Activated T-helper 1 cell treated with anti-CD3 and anti-CD28 coated beads, Interleukin-2, amount 50 U/mL, for 16 hours (primary cell): ENCODE measurements at places on chromosomes 11 and 22.

GRCh38 chr11:117058761-117059261 is 39.4 kb downstream of the SIK3 start:
- no peak for DNase-seq

- no peak for DNase-seq
Measured at GRCh38 chr11:113896156-113896879, 8.3 kb upstream of the HTR3B start.

DNA sequence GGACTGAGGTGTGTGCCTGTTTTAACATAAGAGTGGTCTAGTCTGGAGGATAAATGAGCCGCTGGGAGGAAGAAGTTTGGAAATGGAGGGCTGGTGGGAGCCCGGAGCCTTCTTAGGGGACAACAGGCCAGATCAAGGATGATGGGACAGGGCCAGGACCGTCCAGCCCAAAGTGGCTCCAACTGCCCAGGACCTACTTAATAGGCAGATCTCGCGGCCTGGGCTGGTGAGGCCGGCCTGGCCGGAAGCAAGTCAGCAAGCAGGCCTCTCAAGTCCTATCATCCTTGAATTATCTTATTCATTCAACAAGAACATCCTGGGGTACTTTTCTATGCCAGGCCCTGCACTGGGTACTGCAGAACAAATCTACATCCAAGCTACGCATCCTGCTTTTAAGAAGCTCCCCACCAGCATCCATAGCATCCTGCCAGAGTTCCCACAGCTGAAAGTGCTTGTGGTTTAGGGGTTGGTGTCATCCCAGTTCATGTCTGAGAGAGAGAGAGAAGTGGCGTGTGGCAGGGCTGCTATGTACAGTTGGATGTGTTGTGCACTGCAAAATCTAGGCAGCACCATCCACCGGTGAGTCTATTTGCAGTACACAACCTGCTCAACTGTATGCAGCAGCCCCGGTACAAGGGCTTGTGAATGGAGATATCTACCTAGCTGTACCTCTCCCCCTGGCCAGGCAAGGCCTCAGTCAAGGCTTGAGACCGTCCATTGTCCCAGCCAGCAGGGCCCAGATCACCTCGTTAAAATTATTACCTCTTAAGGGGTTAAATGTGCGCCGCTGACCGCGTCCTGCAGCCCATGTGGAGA is 82.1 kb downstream of the FBLN1 start:
- DNase-seq: no peak

- DNase-seq: no peak
Measured at GRCh38 chr22:41636467-41636866, 15.4 kb downstream of the XRCC6 start.

DNA sequence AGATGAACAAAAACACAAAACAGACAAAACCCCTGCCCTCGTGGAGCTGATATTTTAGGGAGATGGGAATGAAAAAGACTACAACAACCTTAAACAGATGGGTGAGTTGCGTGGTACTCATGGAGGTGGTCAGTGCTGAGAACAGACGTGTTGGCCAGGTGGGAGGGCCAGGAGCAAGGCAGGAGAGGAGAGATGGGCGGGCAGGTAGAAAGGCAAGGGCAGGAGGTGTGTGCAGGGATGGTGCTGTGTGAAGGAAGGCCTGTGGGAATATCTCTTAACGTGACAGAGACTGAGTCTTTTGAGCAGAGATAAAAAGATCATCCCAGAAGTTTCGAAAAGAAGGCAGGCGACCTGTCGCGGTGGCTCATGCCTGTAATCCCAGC is 7.0 kb downstream of the GAL start:
- no peak for DNase-seq
